Left renal pelvis (tissue), 4 donors: ENCODE measurements at places on chromosomes 5 and 9. TPM values are rescaled to one million over a fixed set of nuclear protein-coding genes. Genes with fewer than 3 reads are reported as not detected.

AJM1 gene
- 1.7 TPM for polyA plus RNA-seq

C9orf153 gene
- polyA plus RNA-seq: 0.21 TPM

FAT2 gene
- 6.6 TPM for polyA plus RNA-seq

HTR4 gene
- polyA plus RNA-seq: 0.17 TPM

ENTPD2 gene
- 4.8 TPM for polyA plus RNA-seq

SOWAHA gene
- 5.1 TPM for polyA plus RNA-seq
